ENCODE measurements at places on chromosomes 11 and 22.

- no peak for DNase-seq
These were observed 19.7 kb downstream of the SCUBE2 start for GRCh38 chr11:9071692-9072091.

GRCh38 chr22:20937794-20938671, 20.8 kb downstream of the CRKL start:
- DNase-seq = no peak

DNA sequence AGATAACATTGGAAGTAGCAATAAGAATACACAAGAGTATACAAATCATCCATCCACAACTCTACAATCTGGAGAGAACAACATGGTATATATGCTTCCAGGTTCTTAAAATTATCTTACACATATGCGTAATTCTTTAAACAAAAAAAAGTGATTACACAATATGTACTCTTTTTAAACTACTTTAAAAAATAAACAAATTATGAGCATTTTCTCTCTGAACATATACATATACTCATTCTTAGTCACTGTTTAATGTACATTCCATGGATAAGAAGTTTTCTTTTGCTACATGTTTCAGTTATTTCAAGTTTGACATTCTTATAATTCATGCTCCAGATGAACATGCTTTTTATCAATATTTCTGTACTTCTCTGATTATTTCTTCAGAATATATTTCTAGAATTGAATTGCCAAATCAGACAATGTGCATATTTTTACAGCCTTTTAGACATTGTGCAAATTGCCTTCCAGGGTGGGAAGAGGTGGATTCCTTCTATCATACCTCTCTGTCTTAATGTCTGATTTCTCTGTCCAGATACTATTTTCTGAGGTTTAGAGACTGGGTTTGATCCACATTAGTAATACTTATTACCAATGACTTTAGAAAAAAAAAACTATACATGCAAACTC, 551.6 kb downstream of the METTL15 start:
- DNase-seq = no peak

- DNase-seq = no peak
These were observed 871 bp downstream of the BDNF start for GRCh38 chr11:27699242-27699925.

GRCh38 chr11:121763526-121763925, 310.8 kb upstream of the SORL1-AS1 start:
- DNase-seq = no peak

- DNase-seq = no peak
These were observed 3.9 kb upstream of the NEFH start for GRCh38 chr22:29476116-29476515.

GRCh38 chr22:46815132-46815531, 52.7 kb downstream of the TBC1D22A start:
- no peak for DNase-seq

DNA sequence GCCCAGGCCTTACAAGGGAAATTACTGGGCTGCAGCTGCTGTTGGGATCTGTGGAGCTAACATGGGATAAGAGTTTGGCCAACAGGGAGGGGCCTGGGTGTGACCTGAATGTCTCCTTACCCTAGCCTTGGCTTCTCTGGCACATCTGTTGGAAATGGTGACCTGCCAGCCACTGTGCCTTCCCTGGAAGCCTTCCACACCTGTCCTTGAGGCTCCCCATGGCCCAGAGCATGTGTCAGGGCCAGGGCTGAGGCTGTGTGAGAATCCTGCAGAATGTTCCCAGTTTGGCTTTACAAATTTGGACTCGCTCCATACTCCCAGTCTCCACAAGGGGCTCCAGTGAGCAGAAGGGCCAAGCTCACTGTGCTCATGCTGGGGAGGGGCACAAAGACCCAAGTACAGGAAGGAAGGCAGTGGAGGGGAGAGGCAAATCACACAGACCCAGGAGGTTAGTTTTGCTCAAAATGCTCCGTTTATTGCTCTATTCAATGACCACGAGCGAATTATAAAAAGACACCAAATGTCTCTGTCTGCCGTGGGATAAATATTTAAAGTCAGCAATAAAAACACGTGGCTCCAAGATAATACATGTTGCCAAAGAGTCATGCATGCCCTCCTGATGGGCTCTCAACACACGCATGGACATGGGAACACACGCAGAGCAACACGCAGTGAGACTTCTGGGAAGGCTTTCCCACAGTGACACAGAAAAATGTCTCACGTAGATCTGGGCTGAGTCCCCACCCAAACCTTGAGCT, 1.7 kb upstream of the IGSF22 start:
- peak; percentile 16 for DNase-seq

DNA sequence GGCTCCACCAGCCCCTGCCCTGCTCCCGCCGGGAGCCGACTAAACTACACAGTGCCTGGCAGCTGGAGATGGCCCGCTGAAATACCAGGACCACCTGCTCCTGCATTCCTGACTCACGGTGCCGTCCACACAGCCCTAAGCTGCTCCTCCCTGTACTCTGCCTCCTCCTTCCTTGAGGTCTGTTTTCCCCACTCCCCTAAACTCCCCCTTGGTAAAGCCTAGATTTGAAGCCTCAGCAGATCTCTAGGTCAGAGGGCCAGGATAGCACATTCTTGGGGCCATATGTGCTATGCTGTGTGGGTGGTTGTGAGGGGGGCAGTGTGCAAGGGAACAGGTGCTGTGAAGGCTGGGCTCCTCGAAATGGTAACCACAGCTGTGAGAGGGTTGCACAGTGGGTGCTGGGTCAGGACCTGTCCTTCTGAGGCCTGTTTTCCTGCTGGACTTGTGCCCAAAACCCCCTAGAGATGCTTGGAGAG, 9.7 kb downstream of the LRFN4 start:
- DNase-seq = no peak

GRCh38 chr11:2525941-2526807, 81.4 kb downstream of the KCNQ1 start:
- DNase-seq = no peak

GRCh38 chr11:92787638-92788037, 181.8 kb upstream of the MTNR1B start:
- no peak for DNase-seq

DNA sequence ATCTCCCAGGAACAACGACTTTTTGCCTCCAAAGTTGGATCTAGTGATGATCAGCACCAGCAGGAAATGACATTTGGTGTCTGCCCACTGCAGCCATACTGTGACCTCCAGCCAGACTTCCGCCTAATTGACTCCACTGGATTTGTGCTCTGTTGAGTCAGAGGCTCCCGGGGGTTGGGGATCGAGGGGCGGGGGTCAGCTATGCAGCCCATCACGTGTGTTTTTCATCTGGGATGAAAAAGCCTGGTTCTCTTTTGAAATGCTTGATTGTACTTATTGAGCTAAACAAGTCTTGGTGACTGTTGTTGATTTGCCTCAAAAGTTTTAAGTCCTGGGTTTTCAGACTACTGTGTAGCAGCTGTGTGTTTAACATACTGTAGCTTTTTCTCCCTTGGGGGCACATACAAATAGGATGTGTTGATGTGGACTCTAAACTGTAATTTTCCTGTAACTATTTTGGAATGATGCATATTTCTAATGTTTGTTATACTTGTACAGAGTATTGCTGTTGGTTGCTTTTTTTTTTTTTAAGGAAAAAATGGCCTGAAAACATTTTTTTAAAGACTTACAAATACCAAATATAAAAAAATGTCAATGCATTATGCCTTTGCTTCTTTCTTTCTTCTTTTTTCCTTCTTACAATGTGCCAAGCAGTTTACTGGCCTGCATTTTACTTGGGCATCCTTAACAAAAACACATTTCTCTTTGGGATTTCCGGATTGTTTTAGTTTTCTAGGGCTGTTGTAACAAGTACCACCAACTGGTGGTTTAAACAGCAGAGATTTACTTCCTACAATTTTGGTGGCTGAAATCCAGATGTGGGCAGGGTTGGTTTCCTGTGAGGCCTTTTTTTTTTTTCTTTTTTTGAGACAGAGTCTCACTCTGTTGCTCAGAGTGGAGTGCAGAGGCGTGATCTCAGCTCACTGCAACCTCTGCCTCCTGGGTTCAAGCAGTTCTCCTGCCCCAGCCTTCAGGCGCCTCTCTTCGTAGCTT, 46.1 kb upstream of the OR4B1 start:
- no peak for DNase-seq

DNA sequence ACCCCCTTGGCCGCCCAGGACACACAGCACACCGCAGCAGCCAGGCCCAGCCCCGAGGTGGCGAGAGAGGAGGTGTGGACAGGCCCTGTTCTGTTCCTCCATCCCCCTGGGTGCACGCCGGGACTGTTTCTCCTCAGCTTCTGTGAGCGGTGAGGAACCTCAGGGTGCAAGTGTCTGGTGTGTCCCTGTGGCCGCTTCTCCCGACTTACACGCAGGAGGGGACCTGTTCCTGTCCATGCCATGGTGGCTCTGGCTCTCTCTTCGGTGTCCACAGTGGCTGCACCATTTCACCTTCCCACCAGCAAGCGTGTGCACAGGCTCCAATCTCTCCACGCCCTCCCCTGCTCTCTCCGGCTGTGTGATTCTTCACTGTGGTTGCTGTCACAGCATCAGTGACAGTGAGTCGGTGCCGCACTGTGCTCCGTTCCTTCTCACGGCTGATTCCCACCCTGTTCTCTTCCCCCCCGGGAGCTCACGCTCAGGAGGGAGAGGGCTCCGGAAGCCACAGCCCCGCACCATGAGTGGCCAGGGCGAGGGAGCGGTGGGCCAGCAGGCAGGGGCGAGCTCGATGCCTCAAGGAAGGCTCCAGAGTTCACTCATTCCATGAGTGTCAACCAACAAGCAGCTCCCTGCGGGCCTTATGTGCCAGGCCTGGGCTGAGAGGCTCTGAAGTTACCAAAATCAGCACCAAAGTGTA, 18.6 kb upstream of the WNT7B start:
- no peak for DNase-seq

DNA sequence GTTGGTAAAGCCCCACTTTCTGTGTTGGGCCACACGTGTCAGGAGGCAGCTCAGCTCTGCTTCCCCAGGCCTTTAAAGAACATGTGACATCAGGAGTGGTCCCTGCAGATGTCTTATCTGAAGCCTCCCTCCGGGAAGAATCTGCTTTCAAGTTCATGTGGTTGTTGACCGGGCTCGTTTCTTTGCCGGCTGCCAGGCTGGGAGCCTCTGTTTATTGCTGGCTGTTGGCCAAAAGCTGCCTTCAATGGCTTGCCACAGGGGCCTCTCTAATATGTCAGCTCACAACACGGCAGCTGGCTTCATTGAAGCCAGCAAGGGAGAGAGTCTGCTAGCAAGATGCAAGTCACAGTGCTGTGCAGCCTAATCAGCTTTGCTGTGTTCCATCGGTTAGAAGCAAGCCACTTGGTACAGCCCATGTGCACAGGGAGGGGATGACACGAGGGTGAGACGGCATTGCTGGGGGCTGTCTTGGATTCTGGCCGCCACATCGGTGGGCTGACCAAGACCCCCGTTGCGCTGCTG, 14.6 kb downstream of the MRGPRF start:
- no peak for DNase-seq

GRCh38 chr11:125494974-125495725, 915 bp downstream of the FEZ1 start:
- peak; percentile 7 for DNase-seq

DNA sequence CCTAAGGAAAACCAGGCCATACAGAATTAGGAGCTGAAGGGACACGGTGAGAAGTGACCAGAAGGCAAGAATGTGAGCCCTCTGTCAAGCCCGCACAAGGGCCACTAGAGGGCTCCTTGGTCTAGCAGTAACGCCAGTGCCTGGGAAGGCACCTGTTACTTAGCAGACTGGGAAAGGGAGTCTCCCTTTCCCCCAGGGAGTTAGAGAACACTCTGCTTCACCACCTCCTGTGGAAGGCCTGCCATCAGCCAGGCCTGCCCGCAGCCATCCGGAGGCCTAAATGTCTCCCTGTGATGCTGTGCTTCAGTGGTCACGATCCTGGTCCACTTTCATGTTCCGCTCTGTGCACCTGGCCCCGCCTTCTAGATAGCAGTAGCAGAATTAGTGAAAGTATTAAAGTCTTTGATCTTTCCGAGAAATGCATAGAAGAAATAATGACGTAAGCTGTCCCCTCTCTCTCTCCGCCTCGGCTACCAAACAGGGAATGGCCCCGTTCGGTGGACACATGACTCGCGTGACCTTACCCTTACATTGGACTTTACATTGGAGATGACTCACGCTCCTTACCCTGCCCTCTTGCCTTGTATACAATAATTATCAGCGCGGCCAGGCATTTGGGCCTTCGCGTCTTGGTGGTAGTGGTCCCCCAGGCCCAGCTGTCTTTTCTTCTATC, 10.7 kb upstream of the GSTP1 start:
- peak; percentile 49 for DNase-seq

GRCh38 chr11:110903378-110903777, 191.1 kb upstream of the ARHGAP20 start:
- no peak for DNase-seq

DNA sequence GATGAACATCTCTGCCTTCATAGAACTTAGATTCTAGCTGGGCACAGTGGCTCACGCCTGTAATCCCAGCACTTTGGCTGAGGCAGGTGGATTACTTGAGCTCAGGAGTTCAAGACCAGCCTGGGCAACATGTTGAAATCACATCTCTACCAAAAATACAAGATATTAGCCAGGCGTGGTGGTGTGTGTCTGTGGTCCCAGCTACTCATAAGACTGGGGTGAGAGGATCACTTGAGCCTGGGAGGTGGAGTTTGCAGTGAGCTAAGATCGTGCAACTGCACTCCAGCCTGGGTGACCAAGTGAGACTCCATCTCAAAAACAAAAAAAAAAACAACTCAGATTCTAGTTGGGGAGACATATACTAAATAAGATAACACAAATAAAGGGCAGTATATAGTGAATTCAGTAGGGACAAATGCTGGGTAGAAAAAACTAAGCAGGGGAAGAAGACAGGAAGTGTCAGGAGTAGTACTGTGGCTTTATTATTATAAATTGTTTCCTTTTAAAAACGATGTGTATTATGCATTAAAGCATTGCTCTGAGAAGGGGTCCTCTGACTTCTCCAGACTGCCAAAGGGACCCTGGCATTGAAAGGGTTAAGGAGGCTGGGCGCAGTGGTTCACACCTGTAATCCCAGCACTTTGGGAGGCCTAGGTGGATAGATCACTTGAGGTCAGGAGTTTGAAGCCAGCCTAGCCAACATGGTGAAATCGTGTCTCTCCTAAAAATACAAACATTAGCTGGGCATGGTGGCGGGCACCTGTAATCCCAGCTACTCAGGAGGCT, 46.7 kb downstream of the PACS1 start:
- DNase-seq = no peak

Data from HL-60 (cell line).